Mammary microvascular endothelial cell (primary cell): ENCODE measurements at places on chromosomes 12 and 14. TPM values are rescaled to one million over a fixed set of nuclear protein-coding genes. Genes with fewer than 3 reads are reported as not detected.

Gene EML5
- total RNA-seq: 0.05 and 0.13 TPM in 2 replicates

Gene ACSS3
- not detected in 2 replicates for total RNA-seq

Gene TSHR
- not detected in 2 replicates for total RNA-seq

Gene TMPRSS12
- total RNA-seq: not detected in 2 replicates

Gene RTN1
- 0.25 and 0.87 TPM in 2 replicates for total RNA-seq
